ENCODE measurements at places on chromosomes 16 and 17. TPM values are rescaled to one million over a fixed set of nuclear protein-coding genes. Genes with fewer than 3 reads are reported as not detected.

The KIF19 gene
- 2.0 TPM for polyA plus RNA-seq

The TMEM97 gene
- 16.1 TPM for polyA plus RNA-seq

The TBC1D26 gene
- polyA plus RNA-seq: not detected

The RGS11 gene
- 1.6 TPM for polyA plus RNA-seq

The ZG16 gene
- not detected for polyA plus RNA-seq

The CTF1 gene
- 13.5 TPM for polyA plus RNA-seq

The GPR179 gene
- 0.94 TPM for polyA plus RNA-seq

The DPEP2NB gene
- not detected for polyA plus RNA-seq

The KRTAP17-1 gene
- not detected for polyA plus RNA-seq

DNA sequence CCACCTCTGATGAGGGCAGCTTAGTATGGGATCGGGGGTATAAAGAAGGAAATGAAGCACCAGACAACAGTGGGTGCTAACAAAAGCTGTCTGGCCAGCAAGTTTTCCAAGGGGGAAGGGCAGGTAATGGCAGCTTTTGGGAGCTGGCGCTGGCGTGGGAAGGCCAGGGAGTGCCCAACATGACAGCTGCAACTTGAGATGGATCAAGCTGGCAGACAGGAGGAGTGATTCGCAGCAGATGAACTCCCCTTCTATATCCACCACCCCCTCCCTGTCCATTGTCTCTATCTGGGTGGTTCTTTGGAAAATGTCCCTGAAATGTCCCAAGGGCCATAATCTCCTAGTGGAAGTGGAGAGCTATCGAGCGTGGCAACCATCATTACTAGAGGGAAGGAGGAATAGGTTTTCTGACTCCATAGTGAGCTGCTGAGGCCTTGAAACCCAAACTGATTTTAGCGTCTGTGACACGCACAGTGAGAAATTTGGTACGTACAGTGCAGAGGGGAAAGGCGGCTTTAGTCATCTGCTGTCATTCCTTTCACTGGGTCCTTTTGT is 4.8 kb upstream of the INPP5K start:
- DNase-seq: no peak

- DNase-seq: no peak
These were observed 14.1 kb downstream of the CD300LG start for GRCh38 chr17:43860927-43861622.

GRCh38 chr16:67055712-67056487 is 27.0 kb downstream of the CBFB start:
- no peak for DNase-seq

- no peak for DNase-seq
These were observed 117.7 kb downstream of the WSCD1 start for GRCh38 chr17:6187836-6188235.

- DNase-seq: no peak
These were observed 20.3 kb downstream of the PARN start for GRCh38 chr16:14609716-14610115.

- no peak for DNase-seq
These were observed 12.6 kb downstream of the SAP30BP start for GRCh38 chr17:75679706-75680211.

- no peak for DNase-seq
These were observed 10.3 kb upstream of the NFAT5 start for GRCh38 chr16:69555437-69555836.

DNA sequence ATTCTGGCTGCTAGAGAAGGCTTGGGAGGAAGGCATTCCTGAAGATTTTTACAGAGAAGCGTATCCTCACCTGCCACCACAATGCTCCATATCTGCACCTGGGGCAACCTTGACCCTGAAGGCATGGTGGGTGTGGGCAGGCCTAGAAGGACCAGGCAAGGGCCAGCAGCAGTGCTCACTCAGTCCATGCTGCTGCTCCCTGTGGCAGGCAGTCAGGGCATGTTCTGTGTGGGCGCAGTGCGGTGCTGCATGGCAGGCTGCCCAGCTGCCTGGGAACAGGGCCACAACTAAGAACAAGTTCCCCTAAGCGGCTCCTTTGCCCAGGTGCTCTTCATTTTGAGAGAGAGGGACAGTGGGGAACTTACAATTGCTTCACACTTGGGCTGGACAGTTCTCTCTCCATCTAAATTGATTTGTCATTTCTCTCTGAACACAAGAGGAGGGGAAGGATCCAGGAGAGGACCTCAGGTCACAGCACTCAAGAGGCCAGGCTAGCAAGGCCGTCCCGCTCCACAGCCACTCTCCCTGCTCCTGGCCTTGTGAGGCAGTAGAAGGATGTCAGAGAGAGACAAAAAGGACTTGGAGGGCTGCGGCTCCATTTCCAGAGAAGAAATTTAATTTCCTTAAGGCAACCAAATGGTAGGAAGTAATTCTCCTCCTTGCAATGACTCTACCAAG is 158.8 kb downstream of the AATF start:
- peak; percentile 47 for DNase-seq

DNA sequence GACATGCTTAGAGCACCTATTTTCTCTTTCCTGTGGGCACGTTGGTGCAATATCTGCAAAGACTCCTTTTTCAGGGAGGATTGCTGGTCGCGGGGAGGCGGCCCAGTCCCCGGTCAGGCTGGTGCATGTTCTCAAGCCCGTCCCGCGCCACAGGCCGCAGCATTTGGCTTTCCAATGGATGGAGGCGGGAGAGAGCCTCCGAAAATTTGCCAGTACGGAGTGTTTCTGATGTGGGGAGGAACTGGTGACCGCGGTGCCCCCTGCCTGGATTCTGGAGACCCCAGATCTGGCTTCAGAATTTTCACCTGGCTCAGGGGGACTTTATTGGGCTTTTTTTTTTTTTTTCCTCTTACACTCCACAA is 2.3 kb downstream of the CMIP start:
- DNase-seq: no peak

DNA sequence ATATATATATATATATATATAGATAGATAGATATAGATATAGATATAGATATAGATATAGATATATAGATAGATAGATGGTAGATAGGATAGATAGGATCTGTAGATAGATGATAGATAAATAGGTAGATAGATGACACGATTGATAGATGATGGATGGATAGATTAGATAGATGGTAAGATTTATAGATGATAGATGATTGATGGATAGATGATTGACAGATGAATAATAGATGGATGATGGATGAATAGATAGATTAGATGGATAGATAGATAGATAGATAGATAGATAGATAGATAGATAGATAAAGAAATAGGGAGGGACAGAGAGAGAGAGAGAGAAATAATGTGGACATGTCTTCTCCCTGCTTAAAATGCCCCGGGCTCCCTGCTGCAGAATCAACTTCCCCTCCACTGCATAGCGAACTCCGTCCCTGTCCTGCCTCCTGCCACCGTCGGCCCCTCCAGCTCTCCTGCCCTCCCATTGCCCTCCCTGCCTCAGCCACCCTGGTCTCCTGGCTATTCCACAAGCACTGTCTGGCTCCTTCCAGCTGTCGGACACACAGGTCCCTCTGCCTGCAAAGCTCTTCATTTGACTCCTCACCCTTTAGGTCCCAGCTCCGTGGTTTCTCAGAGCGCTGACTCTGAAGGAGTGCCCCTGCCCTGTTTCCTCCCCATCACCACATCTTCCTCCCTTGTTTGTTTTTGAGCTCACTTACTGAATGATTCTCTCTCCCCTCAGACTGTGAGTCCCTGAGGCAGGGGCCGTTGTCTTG is 254.0 kb downstream of the KATNIP start:
- no peak for DNase-seq

DNA sequence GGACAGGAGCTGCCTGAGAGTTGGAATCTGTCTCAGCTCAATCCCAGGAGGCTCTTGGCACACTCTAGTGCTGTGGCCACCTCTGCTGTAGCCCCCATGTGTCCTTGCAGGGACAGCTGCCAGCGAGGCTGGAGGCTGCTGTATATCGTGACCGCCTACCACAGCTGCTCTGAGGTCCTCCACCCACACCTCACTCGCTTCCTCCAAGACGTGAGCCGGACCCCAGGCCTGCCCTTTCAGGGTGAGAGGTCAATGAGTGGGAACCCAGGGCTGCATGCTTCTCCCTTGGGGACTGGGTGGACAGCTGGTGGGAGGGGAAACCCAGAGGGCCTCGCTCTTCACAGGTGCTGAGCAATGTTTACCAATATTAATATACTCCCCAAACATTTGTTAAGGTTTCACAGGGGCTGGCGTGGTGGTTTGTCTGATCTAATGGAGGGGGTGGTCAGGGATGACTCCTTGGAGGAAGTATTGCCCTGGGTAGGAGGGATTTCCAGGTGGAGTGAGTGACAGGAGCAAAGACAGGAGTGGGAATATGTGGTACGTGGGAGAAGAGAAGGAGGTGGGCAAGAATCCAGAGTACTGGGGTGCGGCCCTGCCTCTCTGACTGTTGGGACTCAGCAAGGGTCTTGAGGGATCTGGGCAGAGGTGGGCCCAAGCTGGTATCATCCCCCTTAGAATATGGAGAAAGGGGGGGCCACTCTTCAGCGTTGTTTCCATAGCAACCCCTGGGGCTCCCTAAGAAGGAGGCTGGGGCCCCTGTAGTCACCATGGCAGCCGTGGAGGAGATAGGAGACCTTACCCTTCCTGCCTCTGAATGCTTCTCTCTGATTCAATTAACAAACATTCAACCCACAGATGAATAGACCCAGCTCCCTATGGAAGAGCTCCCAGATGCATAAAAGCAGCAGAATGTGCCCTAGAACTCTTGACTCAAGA is 22.2 kb upstream of the ALKBH5 start:
- no peak for DNase-seq
